Ecto neural progenitor cell (in vitro differentiated cells): ENCODE measurements at places on chromosomes 7 and 10.
A peak's percentile ranks its signal among the peaks of the same experiment; 100 is the strongest.

- no peak for DNase-seq
Measured at GRCh38 chr7:1336509-1336908, 103.8 kb downstream of the UNCX start.

GRCh38 chr7:141949911-141950310, 3.1 kb upstream of the CLEC5A start:
- DNase-seq: no peak

- DNase-seq: no peak
Measured at GRCh38 chr10:88168171-88169036, 305.0 kb downstream of the PTEN start.

DNA sequence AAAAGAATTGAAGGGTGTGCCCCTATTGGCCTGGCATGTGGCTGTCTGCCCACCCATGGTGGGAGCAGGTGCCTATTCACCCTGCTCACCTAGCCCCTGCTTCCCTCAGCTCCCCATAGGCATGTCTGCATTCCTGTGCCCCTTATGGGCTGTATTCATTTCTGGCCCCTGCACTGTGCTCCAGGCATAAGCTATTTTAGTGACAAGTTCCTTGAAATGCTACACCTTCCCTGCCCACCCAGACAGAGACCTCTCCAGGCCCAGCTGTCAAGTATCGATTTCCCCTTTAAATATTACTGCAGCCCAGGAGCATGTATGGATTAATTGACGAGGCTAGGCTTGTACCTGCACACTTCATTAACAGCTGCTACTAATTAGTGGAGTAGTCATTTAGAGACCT, 235.4 kb downstream of the RPS24 start:
- DNase-seq: no peak

DNA sequence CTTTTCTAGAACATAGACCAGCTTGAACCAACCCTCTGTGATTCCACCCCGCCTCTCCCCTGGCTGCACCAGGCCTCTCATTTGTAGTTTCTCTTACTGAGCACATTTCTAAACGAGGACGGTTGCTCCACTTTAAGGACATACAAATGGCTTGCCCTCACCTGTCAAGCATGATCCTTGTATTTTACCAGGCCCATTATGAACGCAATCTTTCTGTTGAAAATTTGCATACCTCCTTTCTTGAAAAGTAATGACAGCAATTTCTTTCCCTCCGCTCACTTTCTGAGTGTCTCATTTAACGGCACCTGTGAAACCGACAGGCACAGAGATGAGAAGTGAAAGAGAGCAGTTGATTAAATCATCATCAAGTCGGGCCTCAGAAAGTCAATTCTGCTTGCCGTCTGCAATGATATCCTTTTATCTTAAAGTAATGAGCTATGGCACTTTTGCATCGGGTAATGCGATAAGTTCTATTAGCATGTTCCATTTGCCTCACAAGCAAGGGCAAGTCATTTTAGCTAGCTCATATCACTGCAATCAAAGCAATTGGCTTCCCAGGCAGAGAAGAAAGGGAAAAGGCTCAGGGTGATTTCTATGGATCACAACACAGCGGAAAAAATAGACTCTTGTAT, 705.6 kb upstream of the GALNT17 start:
- no peak for DNase-seq

GRCh38 chr7:20474249-20474648, 141.2 kb upstream of the ABCB5 start:
- DNase-seq: no peak

DNA sequence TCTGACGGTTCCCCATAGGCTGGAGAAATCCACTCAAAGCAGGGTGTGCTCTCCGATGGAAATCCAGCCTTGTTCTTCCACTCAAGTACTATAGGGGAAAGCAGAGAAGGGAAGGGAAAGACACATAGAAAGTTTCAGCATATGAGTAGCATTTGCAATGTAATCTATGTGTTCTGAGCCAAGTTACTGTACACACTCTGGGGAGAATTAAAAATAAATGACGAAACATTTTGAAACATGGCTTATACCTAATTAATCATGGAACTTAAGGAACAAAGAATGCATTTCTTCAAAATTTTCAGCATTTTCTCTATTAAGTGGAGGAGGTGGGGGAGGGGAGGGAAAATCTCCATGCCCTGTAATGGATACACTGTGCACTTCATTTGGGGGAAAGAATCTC, 198.1 kb upstream of the HABP2 start:
- DNase-seq: no peak

DNA sequence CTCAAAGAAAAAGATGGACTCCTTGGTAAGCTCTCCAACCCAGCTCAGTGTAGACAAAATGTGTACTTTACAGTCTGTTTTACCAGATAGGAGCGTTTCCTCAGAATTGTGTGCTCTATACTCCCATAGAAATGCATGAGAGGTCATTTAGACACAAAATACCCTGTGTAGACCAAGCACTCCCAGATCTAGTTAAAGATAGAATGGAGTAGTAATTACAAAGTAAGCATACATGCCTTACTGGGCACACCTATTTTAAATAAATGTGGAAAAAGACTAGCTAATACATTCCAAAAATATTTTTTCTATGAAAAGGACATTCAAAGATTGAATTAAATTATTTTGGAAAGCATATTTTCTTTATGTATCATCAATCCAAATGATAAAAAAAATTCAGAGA, 271.9 kb upstream of the DGKB start:
- DNase-seq: no peak

GRCh38 chr7:2851497-2851896, 7.4 kb upstream of the GNA12 start:
- no peak for DNase-seq

DNA sequence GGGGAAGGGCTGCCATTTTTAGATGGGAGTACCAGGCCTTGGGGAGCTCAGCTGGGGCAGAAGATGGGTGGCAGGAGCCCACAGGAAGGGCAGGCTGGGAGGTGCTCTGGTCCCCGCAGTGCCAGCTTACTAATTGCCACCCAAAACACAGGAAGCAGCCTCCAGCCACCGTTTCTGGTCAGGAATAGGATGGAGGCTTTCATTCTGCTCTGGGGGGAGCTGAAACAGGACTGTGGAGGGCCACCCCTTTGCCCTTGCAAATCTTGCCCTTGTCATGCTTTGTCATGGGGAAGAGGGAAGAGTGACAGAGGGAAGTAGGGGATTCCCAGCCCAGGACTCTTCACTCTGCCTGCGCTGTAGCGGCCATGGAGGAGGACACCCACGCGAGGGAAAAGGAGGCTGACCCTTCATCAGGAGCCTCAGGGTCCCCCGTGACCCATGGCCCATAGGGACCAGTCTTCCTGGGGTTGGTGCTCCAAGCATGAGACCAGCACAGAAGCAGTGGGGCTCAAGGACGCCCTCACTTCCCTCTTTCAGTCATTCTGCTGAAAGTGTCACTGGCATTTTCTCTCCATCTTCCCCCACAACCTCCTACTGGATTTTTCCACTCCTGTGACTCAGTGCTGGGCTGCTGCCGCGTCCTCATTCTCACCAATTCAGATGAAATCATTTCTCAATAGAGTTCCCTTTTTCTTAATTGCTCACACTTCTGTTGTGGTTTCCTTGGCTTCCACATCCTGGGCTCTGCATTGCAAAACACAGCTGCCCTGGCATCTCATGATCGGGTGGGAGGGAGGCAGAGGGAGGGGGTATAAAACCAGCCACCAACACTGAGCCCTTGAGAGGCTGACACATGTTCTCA, 61.9 kb downstream of the MKI67 start:
- DNase-seq: no peak

DNA sequence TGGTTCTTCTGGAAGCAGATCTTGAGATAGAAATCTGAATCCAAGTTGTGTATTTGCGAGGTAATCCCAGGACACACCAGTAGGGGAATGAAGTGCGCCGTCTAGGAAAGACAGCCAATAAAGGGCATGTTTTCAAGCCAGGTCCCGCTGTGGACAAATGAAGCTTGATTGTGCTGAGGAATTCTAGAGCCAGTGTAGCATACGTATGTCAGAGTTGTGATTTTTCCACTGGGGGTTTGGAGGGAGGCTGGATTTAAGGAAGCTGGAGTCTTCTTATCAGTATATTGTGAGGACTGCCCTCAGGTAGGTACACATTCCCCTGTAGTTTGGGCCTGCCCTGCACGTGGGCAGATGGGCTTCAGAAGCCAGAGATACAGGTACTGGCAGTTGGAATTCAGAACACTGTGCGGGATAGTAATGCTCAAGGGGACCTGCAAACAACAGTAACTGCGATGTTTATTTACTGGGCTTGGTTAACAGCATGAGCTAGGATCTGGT, 50.9 kb downstream of the GALNT11 start:
- peak; percentile 54 for DNase-seq

- DNase-seq: no peak
Measured at GRCh38 chr7:158401295-158401694, 186.3 kb downstream of the PTPRN2 start.

DNA sequence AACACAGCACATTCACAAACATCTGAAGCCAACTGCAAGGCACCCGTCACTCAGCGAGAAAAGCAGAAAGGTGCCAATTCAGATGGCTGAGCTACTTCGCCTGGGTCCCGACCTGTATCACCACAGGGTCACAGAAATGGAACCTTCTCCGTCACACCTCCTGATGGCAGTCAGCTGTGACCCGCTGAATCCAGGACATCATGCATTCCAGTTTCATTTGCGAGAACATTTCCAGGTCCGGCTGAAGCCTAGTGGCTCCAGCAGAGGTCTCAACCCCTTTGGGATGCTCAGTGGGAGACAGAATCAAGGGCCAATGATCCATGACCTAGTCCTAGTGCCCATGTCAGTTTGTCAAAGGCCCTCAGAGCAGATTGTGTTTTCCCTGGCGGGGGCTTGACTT, 193.6 kb upstream of the KLF14 start:
- DNase-seq: no peak

DNA sequence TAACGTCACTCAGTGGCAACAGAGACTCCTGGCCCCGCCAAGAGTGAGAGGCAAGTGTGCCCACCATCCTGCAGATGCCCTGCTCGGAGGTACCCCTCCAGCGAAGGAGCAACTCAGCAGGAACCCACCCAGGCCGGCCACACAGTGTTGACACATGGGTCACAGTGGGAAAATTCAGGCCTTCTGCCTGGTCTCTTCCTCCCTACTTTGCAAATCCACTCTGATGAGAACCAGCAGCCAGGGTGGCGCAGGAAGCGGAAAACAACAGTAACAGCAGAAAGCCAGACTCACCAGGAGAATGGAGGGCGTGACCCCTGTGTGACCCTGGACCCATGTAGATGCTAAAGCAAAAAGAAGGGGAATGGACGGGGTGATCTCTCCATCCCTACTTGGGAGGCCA, 53.8 kb downstream of the CTBP2 start:
- DNase-seq: no peak

GRCh38 chr10:81127931-81128330, 590.2 kb downstream of the SH2D4B start:
- no peak for DNase-seq

- no peak for DNase-seq
Measured at GRCh38 chr10:132932461-132933307, 9.7 kb downstream of the CFAP46 start.

DNA sequence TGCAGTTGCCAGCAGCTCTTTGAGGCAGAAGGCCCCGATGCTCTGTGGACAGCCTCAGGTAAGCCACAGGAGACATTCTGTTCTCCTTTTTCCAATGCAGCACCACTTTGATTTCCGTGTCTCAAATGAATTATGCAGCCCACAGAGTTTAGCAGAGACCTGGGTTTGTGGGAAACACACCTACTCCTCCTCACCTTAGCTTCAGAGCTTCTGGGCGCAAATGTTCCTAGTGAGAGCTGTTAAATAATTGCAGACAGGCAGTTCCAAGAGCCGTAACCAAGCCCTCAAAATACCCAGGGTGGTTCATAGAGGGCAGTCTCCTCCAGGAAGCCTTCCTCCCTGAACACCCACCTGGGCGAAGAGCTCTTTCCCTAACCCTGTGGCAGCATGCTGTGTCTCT, 69.2 kb upstream of the AGK start:
- no peak for DNase-seq

- DNase-seq: no peak
Measured at GRCh38 chr10:88883448-88883809, 3.4 kb downstream of the STAMBPL1 start.

DNA sequence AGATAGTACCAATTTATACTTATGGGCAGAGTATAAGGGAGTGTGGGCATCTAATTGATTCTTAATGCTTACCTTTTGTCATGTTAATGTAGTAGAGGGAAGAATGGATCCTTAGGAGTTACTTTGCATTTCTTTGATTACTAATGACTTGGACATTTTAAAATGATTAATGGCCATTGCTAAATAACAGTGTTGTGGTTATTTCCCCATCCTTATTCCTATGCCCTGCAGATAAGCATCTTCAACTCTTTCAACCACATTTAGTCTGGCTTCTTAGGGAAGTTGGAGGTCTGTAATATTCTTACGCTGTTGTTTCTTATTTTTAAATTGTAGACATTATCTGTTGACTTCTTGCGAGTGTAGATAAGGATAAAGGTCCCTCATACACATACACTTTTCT, 37.2 kb downstream of the KAT6B start:
- no peak for DNase-seq

DNA sequence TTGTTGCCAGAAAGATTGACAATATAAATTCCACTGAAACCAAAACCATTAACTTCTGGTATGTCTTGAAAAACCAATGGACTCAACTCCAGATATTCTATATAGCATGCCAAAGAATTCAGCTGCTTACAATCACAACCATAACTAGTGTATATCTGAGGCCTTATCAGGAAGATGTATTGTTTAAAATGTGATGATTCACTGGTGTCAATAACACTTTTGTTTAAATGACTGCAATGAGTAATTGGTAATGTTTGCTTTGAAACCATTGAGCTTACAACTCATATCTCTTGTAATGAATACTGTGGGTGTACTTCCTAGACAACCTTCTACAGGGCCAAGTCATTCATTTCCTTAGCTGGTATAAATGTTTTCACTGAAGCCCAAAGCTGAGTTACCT, 727.9 kb upstream of the KCND2 start:
- no peak for DNase-seq

DNA sequence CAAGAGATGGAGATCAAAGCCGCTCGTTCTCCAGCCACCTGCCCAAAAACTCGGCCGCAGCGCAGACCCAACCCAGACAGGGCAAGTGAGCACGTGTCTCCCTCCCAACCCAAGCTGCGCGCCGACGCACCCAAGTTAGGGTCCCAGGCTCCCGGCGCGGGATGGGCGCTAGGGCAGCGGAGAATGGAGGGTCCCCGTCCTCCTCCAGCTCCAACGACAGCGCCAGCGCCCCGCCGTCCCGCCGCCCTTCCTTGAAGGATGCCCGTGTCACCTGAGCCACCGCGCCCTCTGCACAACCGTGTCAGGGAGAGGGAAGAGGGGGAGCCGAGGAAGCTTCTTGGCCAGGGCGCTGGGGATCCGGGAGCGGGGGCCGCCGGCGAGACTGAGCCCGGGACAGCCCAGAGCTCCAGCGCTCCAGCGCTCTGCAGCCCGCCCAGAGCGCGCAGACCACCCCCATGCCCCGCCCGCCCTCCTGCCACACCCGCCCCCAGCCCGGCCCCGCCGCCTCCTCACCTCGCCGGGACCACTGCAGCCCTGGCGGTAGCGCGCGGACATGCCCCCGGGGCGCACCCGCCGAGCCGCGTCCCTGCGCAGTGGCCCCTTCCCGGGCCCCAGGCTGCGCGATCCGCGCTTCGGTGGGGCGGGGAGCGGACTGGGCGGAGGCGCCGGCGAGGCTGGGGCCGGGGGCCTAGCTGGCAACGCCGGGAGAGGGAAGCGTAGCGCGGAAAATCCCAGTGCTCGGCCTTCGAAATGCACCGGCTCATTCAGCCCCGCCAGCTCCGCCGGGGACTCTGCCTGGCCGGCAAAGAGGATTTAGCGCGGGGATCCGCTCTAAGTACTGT, at the start of gene SLC16A12:
Gene SLC16A12 (minus strand): TSS at position 424 of the 842 bp plus-strand sequence. CDS start 73,016 bp downstream, outside the sequence.
- peak; percentile 84 for DNase-seq
